ENCODE measurements at places on chromosomes 2 and 18.

GRCh38 chr2:196066291-196067087 is 2.1 kb downstream of the DNAH7 start:
- DNase-seq = no peak

GRCh38 chr2:199409759-199410529 is 47.8 kb downstream of the SATB2 start:
- no peak for DNase-seq

DNA sequence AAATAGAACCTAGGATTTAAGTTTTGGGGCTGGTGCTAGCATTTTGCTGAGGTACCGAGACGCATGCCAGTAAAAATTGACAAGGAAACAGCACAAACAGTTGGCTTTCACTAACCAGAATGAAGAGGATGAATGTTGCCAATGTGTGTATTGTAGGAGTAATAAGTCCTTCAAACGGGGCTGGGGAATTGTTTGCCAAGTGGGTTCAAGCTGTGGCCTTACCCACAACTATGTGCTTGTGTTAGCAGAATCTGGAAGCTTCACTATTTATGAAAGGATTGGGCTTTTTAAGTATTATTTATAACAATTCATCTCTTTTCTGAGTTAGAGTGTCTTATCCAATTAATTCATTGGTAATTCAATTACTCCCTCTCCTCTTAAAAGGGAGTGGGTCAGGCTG is 15.0 kb upstream of the KIF5C start:
- no peak for DNase-seq

- no peak for DNase-seq
Observed at GRCh38 chr2:240189686-240190085, 49.2 kb upstream of the OTOS start.
